Stimulated activated CD4-positive, alpha-beta T cell treated with anti-CD3 and anti-CD28 coated beads, TNF-alpha, amount 100 ng/mL, for 48 hours (primary cell): ENCODE measurements at places on chromosomes 2 and 18.

DNA sequence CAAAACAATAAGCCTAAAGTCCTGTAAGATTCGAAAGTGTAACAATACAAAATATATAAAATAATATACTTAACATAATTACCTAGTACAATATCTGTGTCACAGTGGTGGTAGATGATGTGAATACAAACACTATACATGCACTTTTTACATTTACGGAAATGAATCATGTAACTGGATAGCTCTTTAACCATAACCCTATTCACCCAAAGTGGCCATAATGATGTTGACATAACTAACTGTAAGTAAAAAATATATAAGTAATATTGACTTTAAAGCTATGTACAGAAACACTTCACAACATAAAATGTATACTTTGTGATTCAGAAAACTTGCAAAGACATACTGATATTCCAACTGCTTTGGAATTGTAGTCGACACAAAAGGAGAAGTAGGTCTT is 616.9 kb upstream of the SLC8A1 start:
- no peak for DNase-seq

DNA sequence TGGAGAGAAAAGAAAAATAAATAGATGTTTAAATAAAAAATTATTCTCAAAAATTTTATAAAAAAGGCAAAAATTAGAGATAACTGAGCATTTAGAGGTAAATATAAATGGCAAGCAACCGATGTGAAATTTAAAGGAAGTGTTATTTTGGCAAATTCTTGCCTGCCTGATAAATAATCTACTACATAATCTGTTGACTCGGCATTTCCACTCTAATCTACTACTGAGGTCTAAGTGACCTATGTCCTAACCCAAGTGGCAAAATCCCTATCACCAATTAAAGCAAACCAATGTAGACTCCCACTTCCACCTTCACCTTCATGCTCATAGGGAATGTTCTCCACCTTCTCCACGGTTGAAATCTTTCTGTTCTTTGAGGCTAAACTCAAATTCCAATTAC is 1124.1 kb upstream of the CDH2 start:
- DNase-seq = no peak

DNA sequence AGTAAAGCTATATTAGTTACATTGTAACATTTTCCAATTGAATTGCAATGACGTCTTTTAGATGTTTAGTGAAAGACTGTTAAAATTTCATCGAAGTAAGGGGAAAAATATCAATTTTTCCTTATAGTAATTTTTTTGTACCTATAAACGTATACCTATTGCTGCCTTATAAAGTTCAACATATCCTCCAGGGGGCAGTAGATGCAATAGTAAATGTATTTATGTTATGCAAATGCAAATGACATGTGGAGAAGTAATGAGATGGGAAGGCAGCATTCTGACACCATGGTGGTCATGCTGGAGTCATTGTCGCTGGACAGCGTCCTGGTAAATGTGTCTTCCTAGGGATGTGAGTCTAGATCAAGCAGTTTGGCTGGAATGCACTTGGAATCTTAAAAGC is 38.7 kb downstream of the MSTN start:
- no peak for DNase-seq

DNA sequence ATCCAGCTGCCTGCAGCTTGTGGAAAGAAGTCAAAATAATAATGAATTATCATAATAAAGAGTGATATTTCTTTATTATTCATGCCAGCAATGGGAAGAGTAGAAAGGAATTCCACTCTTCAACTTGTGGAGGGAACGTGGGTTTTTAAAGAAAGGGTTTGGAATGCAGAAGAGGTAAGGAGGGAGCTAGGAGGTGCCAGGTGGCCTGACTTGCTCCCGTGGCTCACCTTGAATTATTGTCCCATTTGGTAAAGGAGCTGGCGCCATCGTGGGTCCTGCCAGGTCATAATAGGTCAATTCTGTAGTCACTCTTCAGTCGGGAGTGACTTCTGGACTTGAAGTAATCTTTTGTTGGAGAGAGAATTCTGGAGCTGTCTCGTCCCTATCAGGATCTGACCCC is 95.2 kb upstream of the BARD1 start:
- DNase-seq = no peak

GRCh38 chr2:240387669-240388358 is 47.6 kb upstream of the GPC1 start:
- DNase-seq = no peak

DNA sequence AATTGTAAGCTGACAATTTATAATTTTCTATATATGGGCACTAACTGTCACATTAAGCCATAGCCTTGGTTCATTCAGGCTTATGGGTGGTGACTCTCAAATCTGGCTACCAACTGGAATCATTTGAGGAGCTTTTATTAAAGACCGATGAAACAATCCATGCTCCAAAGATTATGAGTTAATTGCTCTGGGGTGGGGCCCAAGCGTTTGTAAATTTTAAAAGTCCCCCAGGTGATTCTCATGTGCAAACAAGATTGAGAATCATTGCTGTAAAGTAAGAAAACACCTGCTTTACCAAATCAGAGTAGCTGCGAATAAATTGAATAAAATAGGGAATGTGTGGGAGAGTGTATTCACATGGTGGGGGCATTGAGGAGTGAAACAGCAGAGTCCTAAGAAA is 76.1 kb upstream of the RAB27B start:
- DNase-seq = no peak

DNA sequence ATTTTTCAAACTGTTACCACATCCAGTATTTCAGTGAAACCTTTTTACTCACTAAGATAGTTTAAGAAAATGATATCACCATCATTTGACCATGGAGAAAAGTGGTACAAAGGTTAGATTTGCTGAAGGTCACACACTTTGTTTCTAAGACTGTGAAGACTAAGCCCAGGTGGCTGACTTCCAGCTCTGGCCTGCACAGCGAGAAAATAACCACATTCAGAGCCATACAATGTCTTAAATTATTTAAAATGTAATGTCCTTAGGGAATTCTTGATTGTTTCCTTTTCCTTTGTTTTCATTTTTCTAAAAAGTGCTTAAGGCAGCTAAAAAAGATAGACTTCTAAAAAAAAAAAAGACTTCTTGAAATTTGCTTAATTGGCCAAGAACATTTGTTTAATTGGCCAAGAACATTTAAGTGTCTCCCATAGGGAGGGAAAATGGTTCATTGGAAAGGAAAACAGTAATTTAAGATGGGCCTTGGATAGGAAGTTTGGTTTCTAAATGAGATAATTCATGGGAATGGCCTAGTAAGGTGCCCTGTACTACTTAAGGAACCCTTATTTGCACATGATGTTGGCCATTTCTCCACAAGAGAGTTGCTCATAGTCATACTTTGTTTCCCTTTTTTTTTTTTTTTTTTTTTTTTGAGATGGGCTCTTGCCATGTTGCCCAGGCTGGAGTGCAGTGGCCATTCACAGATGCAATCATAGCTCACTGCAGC is 45.2 kb downstream of the CYP1B1 start:
- DNase-seq = no peak

- no peak for DNase-seq
Observed at GRCh38 chr18:7164323-7165004, 46.9 kb upstream of the LAMA1 start.

GRCh38 chr18:45945669-45946068 is 21.5 kb downstream of the EPG5 start:
- DNase-seq = no peak

GRCh38 chr2:26887151-26887550 is 39.2 kb downstream of the DPYSL5 start:
- DNase-seq = no peak

- DNase-seq = no peak
Observed at GRCh38 chr2:67806816-67807215, 256.0 kb downstream of the C1D start.

DNA sequence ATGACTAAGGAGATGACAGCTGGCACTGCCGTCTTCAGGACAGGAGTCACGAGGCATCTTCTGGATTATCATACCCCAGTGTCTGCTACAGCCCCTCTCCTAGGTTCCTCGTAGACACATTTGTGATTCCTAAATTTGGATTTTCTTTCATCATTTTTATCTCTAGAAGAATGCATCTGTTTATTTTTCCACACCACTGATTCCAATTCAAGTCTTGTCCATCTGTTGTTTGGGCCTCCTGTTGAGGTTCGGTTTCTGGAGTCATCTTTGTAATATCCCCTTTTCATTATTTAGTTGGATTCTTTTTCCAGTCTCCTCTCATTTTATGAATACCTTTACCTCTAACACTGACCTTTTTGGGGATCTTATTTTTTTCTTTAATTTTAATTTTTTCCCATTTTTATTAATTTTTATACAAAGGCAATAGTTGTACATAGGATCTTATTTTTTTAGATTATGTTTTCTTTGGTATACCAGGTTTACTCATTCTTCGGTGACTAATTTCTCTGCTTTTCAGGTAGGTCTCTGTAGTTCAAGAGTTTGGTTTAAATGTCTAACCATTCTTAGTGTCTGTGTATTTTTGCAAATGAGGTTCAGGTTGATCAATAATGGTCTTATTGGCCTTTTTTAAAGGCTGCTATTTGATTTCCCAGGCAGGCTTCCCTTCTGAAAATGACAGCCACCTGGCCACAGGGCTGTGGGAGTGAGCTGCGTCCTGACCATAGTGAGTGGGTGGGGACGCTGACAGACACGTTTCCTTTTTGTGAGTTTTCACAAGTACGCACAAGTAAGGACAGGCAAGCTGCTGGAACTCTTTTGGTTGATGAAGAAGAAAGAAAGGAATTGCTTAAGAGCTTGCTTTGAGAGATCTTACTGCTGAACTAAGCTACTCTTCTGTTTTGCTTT is 34.5 kb downstream of the FARP2 start:
- DNase-seq = peak; percentile 2

GRCh38 chr2:24354395-24354794 is 5.9 kb downstream of the ITSN2 start:
- DNase-seq = no peak

- no peak for DNase-seq
Observed at GRCh38 chr2:204116159-204116792, 179.7 kb downstream of the ICOS start.

DNA sequence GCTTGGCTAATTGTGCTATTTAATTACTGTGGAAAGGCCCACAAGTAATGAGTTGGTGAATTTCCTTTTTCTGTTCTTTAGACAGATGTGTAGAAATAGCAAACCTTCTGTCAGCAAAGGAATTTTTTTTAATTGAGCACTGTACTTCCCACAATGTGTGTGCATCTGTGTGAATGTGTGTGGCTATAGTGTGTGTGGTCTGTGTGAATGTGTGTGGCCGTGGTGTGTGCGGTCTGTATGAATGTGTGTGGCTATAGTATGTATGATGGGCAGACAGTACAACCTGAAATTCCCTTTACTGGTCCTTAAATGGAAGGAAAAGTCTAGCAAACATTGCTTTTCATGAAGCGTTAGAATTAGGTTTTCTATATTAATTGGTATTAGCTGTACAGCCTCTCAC is 203.5 kb upstream of the TPO start:
- no peak for DNase-seq

DNA sequence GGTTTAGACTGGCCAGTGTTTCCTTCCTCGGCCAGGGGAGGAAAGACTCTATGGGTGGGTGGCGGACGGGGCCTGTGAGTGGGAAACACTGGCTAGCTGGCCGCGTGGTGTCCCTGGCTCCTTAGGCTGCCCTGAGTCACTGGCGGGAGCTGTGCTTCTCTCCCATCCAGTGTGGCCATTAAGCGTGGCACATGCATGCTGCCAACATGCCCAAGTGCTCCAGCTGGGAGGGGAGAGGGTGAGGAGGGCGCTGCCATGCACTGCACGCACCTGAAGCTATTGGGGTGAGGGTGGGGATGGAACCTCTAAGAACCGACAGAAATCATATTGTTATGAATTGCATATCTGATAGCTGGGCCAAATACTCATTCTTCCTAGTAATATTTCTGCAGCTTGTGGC is 270.8 kb downstream of the CALCRL start:
- DNase-seq = no peak

GRCh38 chr2:235640926-235641723 is 147.3 kb downstream of the AGAP1 start:
- DNase-seq = no peak

DNA sequence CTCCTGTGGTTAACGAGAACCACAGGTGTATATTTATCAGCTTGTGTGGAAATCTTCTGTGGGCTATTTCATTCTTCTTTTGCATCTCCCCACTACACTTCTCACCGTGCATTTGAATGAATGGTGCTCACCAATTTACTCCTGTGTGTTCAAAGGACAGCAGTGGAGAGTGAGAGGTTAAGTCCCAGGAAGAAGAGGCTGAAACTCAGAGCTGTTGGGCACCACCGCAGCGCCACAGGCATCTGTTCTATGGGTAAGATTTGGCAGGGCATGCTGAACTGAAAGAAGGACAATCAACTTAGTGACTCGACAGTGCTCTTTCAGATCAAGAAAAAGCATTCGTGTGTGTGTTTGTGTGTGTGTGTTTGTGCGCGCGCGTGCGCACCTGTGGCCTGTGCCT is 297.9 kb upstream of the SIX2 start:
- DNase-seq = no peak

GRCh38 chr2:27956888-27957287 is 66.4 kb downstream of the BABAM2 start:
- DNase-seq = no peak

DNA sequence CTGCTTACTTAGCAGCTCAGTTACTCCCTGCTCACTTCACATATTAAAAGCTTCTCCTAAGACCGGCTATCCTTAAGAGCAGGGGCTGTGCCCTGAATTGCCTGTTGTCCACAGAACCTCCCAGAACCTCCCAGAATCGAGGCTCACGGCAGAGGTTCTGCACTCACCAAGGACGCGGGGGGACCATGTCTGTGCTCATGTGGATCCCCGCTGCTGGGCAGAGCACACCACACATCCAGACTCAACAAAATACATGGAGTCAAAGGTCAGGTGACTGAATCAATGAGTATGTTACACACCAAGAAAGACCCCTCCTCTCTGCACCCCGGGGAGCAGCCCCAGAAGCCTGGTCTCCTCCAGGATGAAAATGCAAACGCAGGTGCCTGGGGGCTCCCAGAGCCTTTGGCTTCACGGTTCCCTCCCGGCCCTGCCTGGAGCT is 149.0 kb downstream of the MBP start:
- no peak for DNase-seq

GRCh38 chr2:49111456-49111855 is 42.9 kb downstream of the FSHR start:
- DNase-seq = no peak

DNA sequence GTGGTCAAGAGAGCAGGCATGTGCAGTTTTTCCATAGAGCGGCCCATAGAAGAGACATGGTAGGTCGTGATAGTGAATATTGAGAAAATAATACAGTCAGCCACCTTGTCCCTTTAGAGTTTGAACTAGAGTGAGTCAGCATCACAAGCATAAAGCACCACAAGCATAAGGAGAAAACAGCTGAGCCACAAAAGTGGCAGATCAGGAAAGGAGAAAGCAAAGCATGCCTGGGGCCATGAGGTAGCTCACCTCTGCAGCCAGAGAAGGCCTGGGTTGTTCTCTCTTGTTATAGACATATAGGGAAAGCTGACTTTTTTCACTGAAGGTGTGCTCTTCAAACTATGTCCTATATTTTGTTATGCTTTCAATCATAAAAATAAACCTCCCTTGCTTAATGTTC is 879.0 kb downstream of the DSC3 start:
- no peak for DNase-seq
